ENCODE measurements at places on chromosomes 12 and 14. TPM values are rescaled to one million over a fixed set of nuclear protein-coding genes. Genes with fewer than 3 reads are reported as not detected.

Gene DAO
- not detected for total RNA-seq

Gene CPM
- total RNA-seq, result 21.9 TPM

Gene BHLHE41
- 13.4 TPM for total RNA-seq

Gene SLC38A4
- total RNA-seq, result 0.28 TPM

- H3K36me3 ChIP-seq, result no peaks in the 10 kb centered on the region
- peak overlapping the region; percentile 27 for H3K27ac ChIP-seq
- H3K4me3 ChIP-seq, result peak overlapping the region; percentile 6
- no peaks in the 10 kb centered on the region for H3K4me1 ChIP-seq
- DNase-seq, result peak; percentile 84
- H3K27me3 ChIP-seq, result no peaks in the 10 kb centered on the region
Observed at GRCh38 chr14:103606963-103607668, 21.9 kb upstream of the KLC1 start.

DNA sequence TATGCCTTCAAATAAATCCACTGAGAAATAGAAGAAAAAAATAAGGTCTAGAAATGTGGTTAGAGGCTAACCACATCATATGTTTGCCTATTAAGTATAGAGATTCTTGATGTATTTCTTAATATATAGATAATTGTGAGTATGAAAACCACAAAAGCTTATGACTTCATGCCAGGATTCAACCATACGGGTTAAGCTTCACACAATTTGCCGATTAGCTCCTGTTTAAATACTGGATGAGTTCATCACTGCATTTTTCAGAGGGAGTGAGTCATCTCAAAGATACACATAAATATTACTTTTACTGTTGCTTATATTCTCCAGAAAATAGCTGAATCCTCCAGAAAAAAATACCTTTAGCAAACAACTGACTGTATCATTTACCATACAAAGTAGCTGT, 79.6 kb downstream of the RPL10L start:
- H3K4me1 ChIP-seq, result no peaks in the 10 kb centered on the region
- no peak for DNase-seq
- no peak overlapping the region for H3K27ac ChIP-seq
- H3K36me3 ChIP-seq, result no peaks in the 10 kb centered on the region
- no peaks in the 10 kb centered on the region for H3K27me3 ChIP-seq
- no peak overlapping the region for H3K4me3 ChIP-seq

GRCh38 chr12:55700255-55701018, 7.3 kb downstream of the ITGA7 start:
- no peak for DNase-seq
- H3K4me1 ChIP-seq, result no peaks in the 10 kb centered on the region
- H3K36me3 ChIP-seq, result peaks cover 64% of the 10 kb centered on the region
- no peak overlapping the region for H3K4me3 ChIP-seq
- H3K27ac ChIP-seq, result peak overlapping the region; percentile 63

- no peaks in the 10 kb centered on the region for H3K4me1 ChIP-seq
- DNase-seq, result no peak
- H3K4me3 ChIP-seq, result no peak overlapping the region
- H3K36me3 ChIP-seq, result no peaks in the 10 kb centered on the region
- H3K27me3 ChIP-seq, result no peaks in the 10 kb centered on the region
- H3K27ac ChIP-seq, result no peak overlapping the region
Observed at GRCh38 chr14:73997944-73998447, 21.1 kb downstream of the ENTPD5 start.

- H3K4me1 ChIP-seq, result peaks cover 22% of the 10 kb centered on the region
- peak overlapping the region; percentile 72 for H3K4me3 ChIP-seq
- DNase-seq, result no peak
- peak overlapping the region; percentile 98 for H3K27ac ChIP-seq
Observed at GRCh38 chr14:101948666-101949216, 15.6 kb upstream of the DYNC1H1 start.

GRCh38 chr12:93476555-93476954, 9.2 kb downstream of the MRPL42 start:
- no peaks in the 10 kb centered on the region for H3K27me3 ChIP-seq
- no peak overlapping the region for H3K4me3 ChIP-seq
- peaks cover 22% of the 10 kb centered on the region for H3K36me3 ChIP-seq
- no peak overlapping the region for H3K27ac ChIP-seq
- H3K4me1 ChIP-seq, result no peaks in the 10 kb centered on the region
- no peak for DNase-seq

DNA sequence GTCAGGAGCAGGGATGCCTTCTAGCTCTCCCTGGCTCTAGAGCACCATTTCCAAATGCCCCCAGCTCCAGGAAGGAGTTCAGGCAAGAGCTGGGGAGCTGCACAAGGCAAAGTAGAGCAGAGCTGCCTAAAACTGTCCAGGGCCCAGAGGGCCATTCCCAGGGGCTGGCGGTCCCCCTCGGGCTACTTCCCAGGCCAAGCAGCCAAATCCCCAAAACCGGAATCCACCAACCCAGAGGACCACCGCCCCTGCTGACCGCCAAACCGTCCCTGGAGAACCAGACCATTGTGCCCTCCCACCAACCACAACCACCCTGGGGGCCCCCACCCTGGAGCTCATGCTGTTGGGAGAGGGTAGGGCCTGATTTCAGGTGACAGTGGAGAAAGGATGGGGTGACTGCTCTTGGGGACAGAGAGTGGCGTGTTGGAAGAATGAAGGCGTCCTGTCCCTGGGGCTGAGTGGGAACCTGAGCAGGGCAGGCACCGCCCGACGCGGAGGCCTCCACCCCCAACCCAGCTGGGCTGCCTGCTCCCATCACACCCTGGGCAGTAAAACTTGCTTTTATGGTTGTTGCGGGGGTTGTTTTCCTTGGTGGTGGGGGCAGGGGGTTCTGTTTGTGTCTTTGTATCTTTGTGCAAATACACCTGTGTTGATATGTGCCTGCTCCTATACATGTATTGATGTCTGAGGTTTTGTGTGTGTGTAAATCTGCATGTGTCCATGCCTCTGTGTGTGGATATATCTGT, 24.0 kb upstream of the KRT78 start:
- no peaks in the 10 kb centered on the region for H3K4me1 ChIP-seq
- no peak overlapping the region for H3K4me3 ChIP-seq
- H3K27me3 ChIP-seq, result no peaks in the 10 kb centered on the region
- no peaks in the 10 kb centered on the region for H3K36me3 ChIP-seq
- no peak for DNase-seq

- H3K4me1 ChIP-seq, result no peaks in the 10 kb centered on the region
- H3K27ac ChIP-seq, result no peak overlapping the region
- no peak for DNase-seq
- no peak overlapping the region for H3K4me3 ChIP-seq
Observed at GRCh38 chr12:131755305-131756113, 44.6 kb downstream of the SFSWAP start.

GRCh38 chr12:64219145-64219544, 3.0 kb downstream of the KICS2 start:
- H3K27me3 ChIP-seq, result no peaks in the 10 kb centered on the region
- no peak overlapping the region for H3K27ac ChIP-seq
- peaks cover 7% of the 10 kb centered on the region for H3K4me1 ChIP-seq
- no peak for DNase-seq
- no peak overlapping the region for H3K4me3 ChIP-seq

Data from right atrium auricular region (tissue), 2 donors.